ENCODE measurements at places on chromosomes 11 and 22. TPM values are rescaled to one million over a fixed set of nuclear protein-coding genes. Genes with fewer than 3 reads are reported as not detected.

- no peak for DNase-seq
Observed at GRCh38 chr11:94794287-94795168, 26.4 kb downstream of the AMOTL1 start.

DNA sequence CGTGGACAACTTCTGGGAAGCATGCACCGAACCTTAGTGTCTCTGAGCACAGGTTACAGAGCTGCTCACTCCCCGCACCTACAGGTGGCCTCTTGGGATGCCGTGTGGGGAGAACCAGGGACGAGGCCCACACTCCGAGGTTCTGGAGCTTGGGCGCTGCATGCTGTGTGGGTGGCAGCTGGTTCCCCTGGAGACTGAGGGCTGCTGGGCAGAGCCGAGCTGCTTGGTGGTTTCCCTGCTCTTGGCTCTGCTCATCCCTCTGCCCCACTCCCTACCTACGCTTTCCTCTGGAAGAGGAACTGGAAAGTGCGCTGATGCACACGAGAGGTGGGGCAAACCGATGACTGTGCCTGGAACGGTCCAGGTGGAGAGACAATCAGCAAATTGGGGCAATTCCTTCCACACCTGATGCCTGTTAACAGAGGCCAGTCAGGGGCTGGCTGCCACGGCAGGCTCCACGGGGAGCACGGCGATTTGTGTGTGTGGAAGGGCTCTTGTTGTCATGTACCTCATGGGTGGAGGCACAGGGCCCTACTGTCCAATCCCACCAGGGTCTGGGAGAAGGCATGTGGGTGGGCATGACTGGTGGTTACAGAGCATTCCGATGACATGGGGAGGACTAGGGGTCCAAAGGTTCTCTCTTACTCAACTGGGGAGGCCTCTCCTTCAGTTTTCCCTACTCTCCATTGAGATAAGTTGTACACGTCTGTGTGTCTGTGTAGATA, 60.9 kb downstream of the ST14 start:
- no peak for DNase-seq

GRCh38 chr11:62888406-62888805, 7.7 kb downstream of the SLC3A2 start:
- DNase-seq, result no peak

- no peak for DNase-seq
Observed at GRCh38 chr11:126265811-126266210, 2.9 kb downstream of the SRPRA start.

- DNase-seq, result peak; percentile 99
Observed at GRCh38 chr11:62707277-62707861, at the start of the genes BSCL2 and GNG3. BSCL2 (minus strand) TSS chr11:62707424; CDS start chr11:62707195, 229 bp downstream. GNG3 (plus strand) TSS chr11:62707676; CDS start chr11:62708296, 620 bp downstream.

GRCh38 chr22:27994481-27995331, 75.7 kb upstream of the PITPNB start:
- no peak for DNase-seq

- DNase-seq, result no peak
Observed at GRCh38 chr11:92347454-92347853, 122.8 kb downstream of the FAT3 start.

- no peak for DNase-seq
Observed at GRCh38 chr11:60504219-60504905, 10.8 kb upstream of the MS4A13 start.

DNA sequence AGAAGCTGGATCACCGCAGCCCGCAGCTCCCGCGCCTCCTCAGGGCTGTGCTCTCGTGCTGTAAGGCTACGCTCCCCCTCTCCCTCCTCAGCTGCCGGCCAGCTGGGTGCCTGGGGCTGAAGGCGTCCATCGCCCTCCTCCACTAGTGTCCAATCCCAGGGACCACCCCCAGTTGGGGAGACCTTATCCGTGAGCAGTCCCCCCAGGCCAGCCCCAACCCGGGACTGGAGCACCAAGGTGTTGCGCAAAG, 1.2 kb downstream of the AP5B1 start:
- no peak for DNase-seq

GRCh38 chr11:129380413-129380812, 4.8 kb downstream of the BARX2 start:
- DNase-seq, result no peak

- DNase-seq, result no peak
Observed at GRCh38 chr11:128151338-128151737, 436.0 kb downstream of the ETS1 start.

GRCh38 chr11:13368041-13368446, 90.5 kb downstream of the BMAL1 start:
- no peak for DNase-seq

DNA sequence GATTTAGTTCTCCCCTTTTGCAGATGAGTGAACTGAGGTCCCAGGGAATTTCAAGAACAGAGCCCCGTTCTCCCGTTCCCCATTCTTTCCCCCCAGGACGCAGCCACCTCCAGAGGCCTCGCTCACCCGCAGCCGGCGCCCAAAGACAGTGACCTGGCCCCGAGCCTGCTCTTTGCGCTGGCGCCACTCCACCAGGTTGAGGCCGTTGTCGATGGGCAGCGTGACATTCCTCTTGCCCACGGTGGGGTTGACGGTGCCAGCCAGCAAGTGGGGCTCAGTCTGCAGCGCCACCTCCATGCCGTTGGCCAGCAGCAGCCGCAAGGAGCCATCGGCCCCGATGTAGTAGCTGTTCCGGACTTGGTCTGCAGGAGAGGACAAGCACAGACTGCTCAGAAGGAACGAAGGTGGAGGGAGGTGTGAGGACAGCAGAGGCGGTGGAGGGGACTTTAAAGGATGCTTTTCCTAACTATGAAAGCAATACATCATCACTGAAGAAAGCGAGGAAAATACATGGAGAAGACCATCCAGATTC, 101.4 kb upstream of the NARS2 start:
- no peak for DNase-seq

- DNase-seq, result peak; percentile 90
Observed at GRCh38 chr11:124518989-124519451, 24.4 kb downstream of the OR8B12 start.

DNA sequence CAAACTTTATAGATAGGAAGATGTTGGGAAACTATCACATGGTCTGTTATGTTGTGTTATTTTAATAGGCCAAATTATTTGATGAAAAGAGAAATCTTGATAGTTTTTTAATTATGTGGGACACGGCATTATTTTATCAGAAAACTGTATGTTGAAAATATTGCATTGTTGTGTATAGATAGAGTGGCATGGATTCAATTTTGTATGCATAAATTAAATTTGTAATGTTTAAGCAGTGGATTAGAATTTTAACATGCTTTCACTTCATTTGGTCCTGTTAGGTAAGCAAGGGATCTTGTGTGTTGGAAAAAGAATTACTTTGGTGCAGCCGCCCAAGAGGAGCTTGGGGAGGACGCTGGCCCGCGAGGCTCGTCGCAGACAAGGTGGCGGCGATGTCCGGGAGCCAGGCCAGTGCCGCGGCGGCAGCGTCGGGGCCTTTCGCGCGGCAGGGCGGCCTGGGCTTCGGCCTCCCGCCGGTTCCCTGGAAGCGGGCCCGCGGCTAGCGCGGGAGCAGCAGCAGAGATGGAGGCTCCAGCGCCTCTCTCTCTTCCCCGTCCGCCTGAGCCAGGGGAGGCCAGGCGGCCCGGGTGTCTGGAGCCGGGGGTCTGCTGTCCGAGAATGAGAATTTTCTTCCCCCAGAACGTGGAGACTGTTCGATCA, 82.7 kb downstream of the GGT1 start:
- peak; percentile 42 for DNase-seq

GRCh38 chr11:27847496-27847895, 147.2 kb upstream of the BDNF start:
- DNase-seq, result no peak

DNA sequence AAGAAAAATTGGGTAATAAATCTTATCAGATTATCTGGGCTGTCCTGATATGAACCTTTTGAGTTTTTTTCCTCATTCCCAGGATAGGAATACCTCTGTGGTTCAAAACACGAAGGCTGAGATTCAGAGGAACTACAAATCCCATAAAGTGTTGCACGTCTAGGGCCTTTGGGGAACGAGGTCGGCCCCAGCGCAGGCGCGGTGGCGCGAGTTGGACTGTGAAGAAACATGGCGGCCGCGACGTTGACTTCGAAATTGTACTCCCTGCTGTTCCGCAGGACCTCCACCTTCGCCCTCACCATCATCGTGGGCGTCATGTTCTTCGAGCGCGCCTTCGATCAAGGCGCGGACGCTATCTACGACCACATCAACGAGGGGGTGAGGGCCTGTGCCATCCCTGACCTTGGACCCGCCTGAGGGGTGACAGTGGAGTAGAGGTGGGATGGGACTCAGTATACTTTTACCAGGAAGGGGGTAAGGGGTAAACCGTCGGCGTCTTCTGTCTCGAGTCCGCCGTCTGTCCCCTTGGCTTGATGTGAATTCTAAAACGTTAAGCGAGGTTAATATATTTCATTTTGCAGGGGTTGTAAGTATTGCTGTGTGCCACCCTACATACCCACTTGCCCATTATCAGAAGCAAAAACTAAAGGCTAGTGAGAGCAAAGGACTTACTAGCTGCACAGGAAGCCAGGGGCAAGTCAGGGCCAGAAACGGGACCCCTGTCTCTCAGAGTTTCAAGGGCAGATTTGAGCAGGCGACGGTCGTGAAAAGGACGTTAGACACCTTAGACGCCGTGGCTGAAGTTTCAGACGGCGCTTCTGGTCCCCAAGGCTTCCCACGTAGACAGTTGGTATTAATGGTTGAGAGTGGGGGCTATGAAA, at the start of gene UQCR10:
Gene UQCR10, plus strand, starts transcription at position 199 of the 881 bp plus-strand sequence. Its CDS starts 30 bp downstream, at position 229.
- DNase-seq, result peak; percentile 97

GRCh38 chr11:63909591-63910506, 7.1 kb downstream of the RCOR2 start:
- peak; percentile 62 for DNase-seq

- DNase-seq, result no peak
Observed at GRCh38 chr11:11076879-11077278, 219.0 kb upstream of the ZBED5 start.

- DNase-seq, result peak; percentile 45
Observed at GRCh38 chr22:33658775-33659174, 261.5 kb downstream of the LARGE1 start.

GRCh38 chr11:29009426-29009825, 901.2 kb downstream of the METTL15 start:
- DNase-seq, result no peak

GRCh38 chr11:83663446-83663845, 377.3 kb upstream of the CCDC90B start:
- no peak for DNase-seq

DNA sequence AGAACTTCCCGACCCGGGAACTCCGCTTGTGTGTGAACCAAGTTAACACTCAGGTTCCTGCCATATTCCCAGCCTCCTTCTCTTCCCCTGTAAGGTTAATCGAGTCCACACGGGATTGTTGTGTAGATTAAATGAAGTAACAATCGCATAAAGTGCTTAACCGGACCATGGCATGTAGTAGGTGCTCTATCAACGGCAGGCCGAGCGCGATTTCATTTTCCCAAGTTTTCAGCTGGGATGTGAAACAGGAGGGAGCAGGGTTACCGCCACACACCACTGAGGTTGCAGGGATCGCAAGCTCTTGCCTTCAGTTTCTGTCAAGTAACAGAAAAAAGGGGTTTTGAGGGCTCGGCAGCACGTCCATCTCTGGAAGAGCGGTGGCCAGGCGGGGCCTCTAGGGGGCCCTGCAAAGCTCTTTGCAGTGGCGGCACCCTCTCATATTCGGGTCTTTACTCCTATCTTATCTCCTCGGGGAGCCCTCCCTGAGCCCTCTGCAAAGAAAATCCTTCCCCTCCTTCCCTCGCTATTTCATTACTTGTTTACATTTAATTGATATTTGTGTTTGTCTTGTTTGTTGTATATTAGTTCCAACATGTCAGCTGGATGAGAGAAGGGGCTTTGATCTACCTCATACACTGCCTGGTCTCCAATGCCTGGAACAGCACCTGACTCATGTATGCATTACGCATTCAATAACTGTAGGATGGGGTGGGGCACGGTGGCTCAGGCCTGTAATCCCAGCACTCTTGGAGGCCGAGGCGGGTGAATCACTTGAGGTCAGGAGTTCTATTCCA, 816 bp upstream of the PLEKHA7 start:
- DNase-seq, result peak; percentile 27

GRCh38 chr11:33452836-33453624, 195.8 kb downstream of the HIPK3 start:
- DNase-seq, result peak; percentile 72

- no peak for DNase-seq
Observed at GRCh38 chr11:76578654-76579055, 91.9 kb downstream of the LRRC32 start.

DNA sequence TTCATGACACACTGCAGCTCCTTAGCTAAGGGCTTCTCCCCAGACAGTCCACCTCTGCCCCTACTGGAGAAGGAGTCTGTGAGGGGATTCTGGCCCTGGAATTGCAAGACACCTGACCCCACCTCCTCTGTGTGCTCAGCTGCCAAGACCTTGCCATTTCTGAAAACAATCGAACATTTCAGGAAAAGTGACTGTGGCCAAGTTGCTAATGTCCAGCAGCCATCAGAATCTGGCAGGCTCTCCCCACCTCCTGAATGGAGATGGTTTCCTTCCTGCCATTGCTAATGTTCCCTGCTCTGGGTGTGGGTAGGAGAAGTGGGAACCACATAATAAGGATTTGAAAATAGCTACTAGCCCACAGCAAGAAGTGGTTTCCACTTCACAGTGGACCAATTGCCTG, 127.2 kb upstream of the ALX4 start:
- DNase-seq, result no peak

DNA sequence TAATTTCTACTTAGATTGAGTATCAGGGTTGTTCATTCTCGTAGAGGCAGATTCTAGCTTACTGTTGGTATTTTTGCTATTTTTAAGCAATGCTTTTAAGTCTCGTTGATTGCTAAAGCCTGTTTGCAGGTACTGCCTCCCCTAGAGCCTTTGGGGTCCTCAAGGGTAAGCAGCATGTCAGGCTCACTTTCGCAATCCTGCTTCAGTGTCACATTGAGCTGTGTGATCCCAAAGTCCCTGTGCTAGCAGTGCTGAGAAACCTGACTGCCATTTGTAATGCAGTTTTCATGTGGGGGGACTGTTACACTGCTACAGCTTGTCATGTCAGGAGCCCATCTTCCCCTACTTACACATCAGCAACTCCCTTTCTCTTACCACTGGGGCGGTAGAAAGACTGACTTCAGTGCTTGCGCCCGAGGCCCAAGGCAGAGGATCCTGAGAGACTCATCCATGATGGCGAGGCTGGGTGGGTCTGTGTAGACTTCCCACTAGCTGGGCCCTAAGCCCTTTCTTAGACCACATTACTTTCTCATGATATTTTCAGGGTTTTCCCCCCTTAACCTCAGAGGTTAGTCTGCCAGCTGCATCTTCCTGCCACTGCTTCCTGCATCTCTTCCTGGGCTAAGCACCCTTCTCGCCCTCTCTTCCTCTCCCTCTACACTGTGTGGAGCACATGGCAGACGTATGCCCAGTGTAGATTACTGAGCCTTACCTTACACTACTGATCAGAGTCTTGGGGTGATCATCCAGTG, 40.8 kb upstream of the ST14 start:
- no peak for DNase-seq

Gene DCUN1D5
- polyA plus RNA-seq, result 17.6 TPM

Gene KRTAP5-1
- polyA plus RNA-seq, result not detected

Gene NRXN2
- polyA plus RNA-seq, result 117 TPM

Gene SHANK3
- polyA plus RNA-seq, result 19.5 TPM

Gene RTN4R
- polyA plus RNA-seq, result 21.3 TPM

Gene DNAJB7
- polyA plus RNA-seq, result not detected

Gene IFITM10
- 2.3 TPM for polyA plus RNA-seq

Gene ABCC8
- 12.4 TPM for polyA plus RNA-seq

Gene SLC22A6
- 2.0 TPM for polyA plus RNA-seq

Gene GGTLC3
- not detected for polyA plus RNA-seq

Gene DEFB131B
- not detected for polyA plus RNA-seq

Gene MS4A2
- not detected for polyA plus RNA-seq

Gene OR4A16
- polyA plus RNA-seq, result not detected

Gene GPR83
- 3.4 TPM for polyA plus RNA-seq

Gene ACRV1
- polyA plus RNA-seq, result 1.4 TPM

Gene OR5B17
- not detected for polyA plus RNA-seq

Gene ALG8
- polyA plus RNA-seq, result 26.2 TPM

Gene SLC22A8
- 1.7 TPM for polyA plus RNA-seq

Gene C11orf65
- polyA plus RNA-seq, result 1.4 TPM

Measured in brain (organoid and tissue), 16 donors.